ENCODE measurements at places on chromosomes 12 and 14.

DNA sequence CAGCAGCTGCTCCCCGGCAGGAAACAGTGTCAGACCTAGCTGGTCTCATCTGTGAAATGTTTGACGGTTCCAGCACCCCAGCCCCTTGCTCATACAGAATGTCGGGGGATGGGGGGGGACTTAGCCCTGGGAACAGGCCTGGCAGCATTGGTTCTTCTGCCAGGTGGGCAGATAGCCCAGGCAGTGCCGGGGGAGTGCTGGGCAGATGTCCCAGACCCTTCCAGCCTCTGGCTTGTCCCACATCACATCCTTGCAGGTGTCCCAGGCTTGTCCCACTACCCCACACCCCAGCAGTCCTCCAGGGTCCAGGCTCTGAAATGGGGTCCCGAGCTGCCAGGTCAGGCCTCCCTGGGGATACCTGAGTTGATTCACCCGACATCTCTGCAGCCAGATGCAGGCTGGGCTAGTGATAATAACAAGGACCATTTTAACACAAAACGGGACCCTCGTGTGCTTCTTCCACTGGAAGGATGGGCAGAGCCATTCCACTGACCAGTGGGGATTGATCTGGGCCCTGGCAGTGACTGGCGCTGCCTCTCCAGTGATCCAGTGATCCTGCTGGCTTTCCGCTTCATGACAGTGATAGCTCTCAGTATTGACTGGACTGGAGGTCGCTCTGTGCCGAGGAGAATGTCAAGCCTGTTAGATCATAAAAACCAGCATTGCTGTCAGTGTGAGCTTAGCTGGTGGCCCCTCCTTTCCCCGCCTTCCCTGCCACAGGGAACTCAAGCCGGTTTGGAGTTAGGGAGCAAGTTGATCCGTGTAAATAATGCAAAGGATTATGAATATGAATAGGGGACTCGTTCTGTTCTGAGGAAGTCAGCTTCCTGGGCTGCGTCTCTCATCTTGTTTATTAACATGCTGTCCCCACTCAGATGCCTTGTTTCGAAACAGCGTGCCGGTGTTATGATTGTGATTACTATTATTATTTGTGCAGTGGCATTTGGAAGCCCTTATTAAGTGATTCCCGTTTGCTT, 180.6 kb downstream of the AACS start:
- no peak for DNase-seq

GRCh38 chr12:29769162-29769858, 14.4 kb downstream of the TMTC1 start:
- DNase-seq = no peak

DNA sequence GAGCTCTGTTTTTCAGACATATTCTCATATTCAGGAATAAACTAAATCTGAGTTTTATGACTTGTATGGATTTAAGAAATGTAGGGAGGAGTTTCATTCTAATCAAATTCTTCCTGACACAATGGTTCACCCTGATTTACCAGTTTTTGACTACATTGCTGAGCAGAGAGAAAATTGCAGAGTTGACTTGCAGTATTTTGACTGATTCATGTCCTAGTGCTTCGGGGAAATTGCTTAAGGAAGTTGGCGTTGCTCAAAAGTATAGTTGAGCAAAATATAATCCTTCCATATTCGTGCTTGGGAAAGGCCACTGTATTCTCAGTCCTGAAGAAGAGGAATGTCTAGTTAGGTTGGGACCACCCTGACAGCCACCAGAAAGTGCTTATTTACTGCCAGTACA, 1.3 kb upstream of the TWF1 start:
- DNase-seq = no peak

- DNase-seq = no peak
Observed at GRCh38 chr14:58469309-58469708, 41.8 kb downstream of the KIAA0586 start.

DNA sequence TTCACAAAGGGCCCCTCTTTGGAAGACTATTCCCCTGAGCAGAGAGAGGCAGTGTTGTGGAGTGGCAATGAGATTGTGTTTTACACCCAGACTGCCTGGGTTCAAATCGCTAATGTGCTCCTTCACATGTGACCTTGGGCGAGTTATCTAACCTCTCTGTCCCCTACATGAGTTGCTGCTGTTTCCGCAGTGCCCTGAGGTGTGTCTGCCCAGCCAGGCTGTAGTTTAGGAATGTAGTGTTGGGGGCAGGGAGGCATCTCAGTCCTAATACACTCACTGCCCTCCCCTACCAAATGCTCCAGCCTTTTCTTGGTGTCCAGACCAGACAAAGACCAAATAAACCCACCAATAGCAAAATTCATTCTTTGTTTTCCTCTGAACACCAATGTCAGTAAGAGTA, 78.6 kb downstream of the SLC24A4 start:
- no peak for DNase-seq

DNA sequence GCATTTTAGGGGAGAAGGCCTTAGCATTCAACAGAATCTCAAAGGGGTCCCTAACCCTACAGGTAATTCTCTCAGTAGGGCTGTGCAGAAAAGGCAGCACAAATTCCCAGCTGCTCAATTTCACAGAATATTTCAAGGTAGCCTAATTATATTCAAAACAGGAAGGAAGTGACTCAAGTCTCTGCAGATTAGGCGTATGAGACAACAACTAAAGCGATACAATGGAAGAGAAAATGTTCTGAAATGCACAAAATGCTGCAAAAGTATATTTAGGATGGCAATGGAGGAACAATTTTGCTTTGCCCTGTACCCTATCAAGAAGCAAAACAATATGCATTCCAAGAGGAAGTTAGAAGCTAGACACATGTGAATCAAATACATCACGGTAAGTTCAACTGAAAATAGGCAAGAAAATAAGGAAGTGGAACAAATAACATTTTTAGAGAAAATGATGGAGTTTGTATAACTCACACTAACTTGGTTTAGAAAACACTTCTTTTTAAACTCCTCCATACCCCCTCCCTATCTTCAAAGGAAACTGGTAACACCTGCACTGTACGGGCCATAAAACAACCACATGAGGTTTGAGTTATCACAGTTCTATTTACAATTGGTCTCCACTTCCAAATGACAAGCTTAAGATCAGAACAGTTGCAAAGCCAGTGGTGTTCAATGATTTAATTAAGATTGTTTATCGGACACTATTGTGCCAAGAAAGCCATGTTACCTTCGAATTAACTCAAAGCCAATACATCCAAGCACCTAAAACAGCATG, 1.6 kb downstream of the GIT2 start:
- DNase-seq = no peak

- no peak for DNase-seq
Observed at GRCh38 chr14:92277031-92277430, 45.9 kb upstream of the SLC24A4 start.

DNA sequence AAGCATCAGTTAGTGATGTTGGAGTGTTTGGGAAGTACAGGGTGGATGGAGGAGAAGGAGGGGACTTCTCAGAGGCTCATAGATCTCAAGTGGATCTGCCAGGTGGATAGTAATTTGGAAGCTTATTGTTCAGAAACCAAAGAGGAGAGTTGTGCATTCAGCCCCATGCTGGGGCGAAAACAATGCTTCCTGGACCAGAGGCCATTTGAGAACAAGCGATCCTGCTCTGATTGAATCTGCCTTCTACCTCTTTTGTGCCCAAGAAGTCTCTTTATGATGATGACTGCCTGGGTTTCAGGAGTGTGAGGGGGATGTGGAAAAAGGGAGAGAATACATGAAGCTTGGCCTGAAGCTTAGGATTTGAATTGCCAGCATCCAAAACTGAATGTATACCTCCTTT, 110.8 kb upstream of the SRRM4 start:
- peak; percentile 72 for DNase-seq

GRCh38 chr12:104998423-104999346, 12.6 kb downstream of the NOPCHAP1 start:
- DNase-seq = peak; percentile 97

DNA sequence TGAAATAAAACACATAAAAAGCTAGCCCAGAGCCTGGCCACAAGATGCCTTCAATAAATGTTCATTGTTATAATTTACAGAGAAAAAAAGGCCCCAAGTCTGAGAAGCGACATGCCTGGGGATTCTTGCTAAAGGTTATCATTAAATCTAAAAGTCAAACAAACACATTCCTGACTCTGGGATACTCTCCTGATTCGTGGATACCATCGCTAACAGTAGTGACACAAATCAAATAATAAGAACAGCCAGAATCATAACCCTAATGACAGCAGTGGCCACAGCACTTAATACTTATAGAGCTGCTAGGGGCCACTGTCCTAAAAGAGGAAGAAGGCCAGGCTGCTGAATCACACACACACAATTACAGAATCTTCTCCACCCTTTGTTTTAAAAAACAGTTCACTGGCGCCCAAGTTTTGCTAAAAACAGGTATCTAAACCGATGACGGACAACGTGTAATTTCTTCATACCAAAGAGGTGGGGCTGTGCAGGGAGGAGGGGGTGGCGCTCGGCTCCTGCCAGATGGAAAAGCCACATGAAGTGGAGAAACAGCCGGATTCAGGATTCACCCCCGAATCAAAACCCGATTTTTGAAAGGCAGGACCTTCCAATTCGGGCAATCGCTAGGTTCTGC, 1.2 kb downstream of the CLIP1 start:
- peak; percentile 38 for DNase-seq

DNA sequence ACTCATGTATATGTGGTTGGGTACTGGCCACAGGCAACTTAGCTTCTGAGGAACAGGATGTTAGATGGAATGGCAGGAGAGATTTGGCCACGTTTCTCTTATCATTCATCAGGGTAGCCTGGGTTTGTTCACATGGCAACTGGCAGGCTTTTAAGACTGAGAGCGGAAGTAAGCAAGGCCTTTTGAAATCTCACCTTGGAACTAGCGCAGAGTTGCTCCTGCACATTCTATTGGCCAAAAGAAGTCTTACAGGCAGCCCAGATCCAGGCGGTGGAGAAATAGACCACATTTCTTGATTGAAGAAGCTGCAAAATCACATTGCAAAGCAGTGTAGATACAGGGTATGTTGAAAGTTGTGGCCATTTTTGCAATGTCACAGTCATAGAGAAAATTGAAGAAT, 3.7 kb downstream of the CLEC4A start:
- DNase-seq = no peak

- no peak for DNase-seq
Observed at GRCh38 chr14:102807013-102807406, 29.8 kb downstream of the TRAF3 start.

DNA sequence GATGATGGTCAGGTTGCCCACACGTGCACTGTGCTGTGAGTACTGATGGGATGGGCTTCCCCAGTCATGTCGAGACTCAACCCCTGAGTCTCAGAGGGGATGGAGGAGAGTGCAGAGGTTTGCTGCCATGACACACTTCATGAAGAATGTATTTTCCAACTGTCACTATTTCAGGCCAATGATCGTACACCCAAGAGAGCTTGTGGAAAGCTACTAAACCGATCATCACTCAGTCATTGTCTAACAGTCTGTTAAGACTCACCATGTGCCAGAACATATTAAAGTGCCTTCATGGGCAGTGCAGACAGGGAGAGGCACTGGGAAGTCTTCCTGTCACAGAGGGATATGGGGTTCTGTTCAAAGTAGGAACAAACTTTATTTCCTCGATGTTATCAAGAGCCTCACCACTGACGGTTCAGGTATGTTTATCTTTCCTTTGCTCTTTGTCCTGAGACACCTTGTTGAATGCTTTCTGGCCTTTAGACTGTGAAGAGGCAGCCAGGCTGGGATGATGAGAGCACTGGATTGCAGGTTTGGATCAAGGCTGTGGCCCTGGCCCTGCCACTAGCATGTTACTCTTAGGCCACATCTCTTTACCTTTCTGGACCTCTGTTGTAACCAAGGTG, 41.6 kb upstream of the NTF3 start:
- no peak for DNase-seq

DNA sequence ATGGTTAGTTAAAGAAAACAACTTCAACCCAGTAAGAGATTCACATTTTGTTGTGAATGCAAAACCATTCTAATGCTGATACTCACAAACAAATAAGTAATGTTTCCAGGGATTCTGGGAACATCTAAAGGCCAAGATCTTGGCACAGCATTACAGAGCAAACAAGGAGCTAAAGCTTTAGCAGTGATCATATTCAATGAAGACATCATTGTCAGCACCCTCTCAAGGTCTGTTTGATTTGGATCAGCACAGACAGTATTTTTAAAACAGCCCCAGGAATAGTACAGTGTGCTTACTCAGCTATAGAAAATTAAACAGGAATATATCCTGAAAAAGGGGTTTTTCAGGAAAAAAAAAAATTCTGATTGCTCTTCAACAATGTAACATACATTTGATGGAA, 71.4 kb downstream of the TMEM260 start:
- no peak for DNase-seq
